Stimulated activated CD4-positive, alpha-beta T cell treated with anti-CD3 and anti-CD28 coated beads, Interleukin-1b, Interleukin-23, amount 100 ng/mL, for 1 hour (primary cell): ENCODE measurements at places on chromosomes 4 and X.

DNA sequence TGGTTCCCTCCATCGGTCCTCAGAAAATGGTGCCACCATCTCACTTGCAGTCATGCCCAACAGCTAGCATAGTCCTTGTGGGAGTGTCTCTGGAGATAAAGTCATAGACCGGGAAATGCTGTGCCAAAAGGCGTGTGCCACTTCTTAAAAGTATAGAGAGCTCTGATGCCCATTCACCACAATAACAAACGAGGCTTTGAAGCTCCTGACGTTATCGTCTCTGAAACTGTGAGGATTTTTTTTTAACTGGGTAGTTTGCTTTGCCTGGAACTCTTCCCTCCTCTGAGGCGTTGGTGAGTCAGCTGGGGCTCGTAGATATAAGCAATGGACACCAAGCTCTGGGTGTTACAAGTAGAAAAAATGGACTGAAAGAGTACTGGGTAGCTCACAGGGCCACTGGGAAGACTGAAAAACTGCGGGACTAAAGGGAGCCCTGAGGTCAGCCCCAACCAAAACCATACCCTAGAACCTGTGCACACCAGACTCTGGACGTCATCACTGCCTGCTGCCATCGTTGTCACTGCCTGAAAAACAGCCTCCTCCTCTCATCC, 89.4 kb upstream of the TRIM2 start:
- DNase-seq: no peak

- DNase-seq: no peak
Observed at GRCh38 chrX:46695491-46695890, 63.4 kb downstream of the SLC9A7 start.

GRCh38 chrX:19852014-19853005, 35.1 kb downstream of the SH3KBP1 start:
- DNase-seq: no peak

- DNase-seq: no peak
Observed at GRCh38 chr4:127852661-127853060, 28.0 kb upstream of the PLK4 start.

- no peak for DNase-seq
Observed at GRCh38 chr4:7756561-7757355, 182.9 kb downstream of the AFAP1 start.

DNA sequence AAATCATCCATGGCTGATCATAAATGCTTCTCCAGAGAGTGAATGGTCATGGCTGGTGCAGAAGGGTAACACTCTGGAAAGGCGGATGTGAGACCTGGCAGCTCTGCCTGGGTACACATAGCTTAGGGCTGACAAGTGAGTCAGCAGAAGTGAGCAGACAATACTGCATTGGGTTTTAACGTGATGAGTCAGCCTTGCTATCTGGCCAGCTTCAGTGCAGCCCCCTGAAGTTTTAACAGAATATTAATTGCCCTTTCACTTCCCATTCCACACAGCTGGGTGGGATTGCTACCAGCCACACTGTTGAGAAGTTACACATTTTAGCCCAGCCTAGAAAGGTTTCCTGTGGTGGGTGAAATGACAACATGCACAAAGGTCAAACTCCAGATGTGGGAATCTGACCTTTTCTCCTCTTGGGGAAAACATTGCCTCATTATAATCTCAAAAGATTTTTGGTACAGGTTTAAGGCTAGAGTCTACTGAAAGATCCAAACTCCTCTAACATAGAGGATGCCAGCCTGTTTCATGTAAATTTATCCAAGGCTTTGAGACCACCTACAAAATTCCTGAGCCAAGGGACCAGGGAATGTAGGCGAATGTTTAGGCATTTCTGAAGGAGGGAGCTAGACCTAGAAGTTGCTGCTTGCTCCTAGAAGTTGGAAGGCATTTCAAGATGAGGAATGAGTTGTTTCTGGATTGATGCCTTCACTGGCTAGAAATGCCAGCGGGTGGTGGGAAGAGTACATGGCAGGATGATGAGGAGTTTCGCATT, 230.3 kb upstream of the PGRMC2 start:
- DNase-seq: no peak

DNA sequence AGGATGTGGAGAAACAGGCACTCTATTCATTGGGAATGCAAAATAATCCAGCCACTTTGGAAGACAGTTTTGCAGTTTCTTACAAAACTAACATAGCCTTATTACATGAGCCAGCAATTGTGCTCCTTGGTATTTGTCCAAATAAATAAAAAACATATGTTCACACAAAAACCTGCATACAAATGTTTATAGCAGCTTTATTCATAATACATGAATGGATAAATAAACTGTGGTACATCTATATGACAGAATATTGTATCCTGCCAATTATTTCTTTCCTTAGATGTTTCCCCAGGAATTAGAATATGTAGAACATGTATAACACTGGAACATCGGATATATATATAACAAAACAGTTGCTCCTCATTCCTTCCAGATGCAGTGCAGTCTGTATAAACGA, 57.7 kb upstream of the VEGFC start:
- no peak for DNase-seq

GRCh38 chr4:66187175-66187720, 517.0 kb upstream of the EPHA5 start:
- no peak for DNase-seq

GRCh38 chr4:70533211-70533610, 14.8 kb downstream of the AMTN start:
- DNase-seq: no peak

DNA sequence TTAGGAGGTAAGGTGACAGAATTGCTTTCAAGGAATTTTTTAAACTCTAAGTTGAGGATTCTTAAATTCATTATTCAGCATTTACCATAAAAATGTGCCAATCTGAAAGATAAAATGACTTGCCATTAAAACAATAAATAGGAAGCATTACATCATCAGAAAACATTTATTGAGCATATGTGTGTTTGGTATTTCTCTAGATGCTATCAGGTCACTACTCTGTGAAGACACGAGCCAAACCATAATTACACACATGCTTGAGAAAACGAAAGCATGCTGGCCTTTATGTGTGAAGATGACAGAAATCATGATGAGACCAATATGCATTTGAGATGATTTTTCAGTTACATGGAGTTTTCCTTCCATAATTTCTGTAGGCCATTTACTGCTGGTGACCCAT, 12.3 kb upstream of the IL21 start:
- DNase-seq: no peak

DNA sequence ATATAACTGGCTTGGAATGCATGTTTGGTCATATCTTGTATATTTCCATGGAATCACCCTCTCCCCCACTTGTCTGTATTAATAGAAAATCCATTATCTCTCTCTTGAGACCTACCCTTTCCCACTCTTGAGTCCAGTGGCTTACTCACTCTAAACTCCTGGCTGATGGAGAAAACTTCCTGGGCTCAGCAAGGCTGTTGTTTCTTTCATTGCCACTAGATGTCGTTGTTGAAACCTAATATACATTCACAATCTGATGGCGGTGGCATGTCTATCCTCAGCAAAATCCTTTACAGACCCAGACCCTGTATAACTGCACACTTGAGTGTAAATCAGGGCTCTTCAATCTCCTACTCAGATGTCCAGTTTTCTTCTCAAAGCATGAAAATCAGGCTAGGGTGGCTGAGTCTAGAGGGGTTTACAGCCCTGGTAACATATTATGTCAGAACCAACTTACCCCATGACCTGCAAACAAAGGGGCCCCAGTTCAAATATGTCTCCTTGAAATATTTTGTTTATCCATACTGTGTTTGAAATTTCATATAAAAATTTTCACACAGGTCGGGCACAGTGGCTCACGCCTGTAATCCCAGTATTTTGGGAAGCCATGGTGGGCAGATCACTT, 70.0 kb upstream of the FAM241A start:
- no peak for DNase-seq

DNA sequence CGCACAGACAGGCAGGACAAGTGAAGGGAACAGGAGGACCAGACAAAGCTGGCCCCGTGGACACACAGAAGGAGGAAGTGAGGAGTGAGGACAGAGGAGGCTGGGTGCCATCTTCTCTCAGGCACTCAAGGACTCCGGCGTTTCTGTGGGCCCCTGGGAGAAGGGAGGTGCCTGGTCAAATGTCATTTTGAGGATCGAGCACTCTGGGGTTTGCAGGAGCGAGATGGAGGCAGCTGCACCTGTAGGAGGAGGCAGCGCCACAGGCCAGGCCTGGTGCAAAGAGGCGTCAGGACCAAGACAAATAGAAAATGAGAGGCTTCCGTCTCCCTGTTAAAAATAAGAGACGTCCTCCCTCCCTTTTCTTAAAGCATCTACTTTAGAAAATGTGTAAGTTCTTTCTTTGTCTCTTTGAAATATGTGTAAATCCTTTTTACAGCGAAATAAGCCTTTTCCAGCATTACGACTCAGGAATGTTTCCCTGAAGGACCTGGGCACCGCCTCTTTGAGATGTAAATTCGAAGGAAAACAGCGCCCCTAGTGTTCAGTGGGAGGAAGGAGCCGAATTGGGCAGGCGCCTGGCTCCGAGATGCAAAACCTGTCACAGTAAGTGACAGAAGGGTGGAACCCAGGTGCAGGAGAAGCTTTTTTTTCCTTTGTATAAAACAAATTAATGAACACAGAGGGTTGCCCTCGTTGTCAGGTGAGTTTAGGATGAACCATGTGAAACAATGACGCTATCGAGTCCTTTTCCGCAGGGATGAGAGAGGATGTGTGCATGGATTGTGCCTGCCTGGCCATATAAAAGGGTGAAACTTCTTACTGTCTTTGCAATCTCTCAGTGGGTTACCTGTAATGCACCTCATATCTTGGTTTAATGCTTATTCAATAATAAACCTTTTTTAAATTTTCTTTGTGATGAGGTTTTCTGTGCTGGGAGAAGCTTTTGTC, 1.4 kb upstream of the C4orf50 start:
- no peak for DNase-seq

DNA sequence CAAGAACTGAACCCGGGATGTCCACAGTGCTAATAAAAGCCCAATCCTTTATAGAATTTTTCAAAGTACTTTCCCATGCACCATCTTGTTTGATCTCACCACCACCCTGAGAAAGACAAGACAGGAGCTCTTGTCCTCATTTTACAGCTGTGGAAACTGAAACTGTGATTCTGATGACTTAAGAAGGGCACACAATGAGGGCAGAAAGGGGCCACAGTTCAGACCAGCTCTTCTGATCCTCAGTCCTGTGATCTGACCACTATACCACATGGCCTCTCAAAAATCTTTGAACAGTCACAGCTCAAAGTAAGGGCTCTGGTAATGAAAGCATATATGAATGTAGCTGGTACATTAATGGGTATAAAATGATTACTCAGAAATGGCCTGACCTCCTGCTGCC, 127.3 kb upstream of the CPEB2 start:
- no peak for DNase-seq
